ENCODE measurements at places on chromosomes 5 and 9.

DNA sequence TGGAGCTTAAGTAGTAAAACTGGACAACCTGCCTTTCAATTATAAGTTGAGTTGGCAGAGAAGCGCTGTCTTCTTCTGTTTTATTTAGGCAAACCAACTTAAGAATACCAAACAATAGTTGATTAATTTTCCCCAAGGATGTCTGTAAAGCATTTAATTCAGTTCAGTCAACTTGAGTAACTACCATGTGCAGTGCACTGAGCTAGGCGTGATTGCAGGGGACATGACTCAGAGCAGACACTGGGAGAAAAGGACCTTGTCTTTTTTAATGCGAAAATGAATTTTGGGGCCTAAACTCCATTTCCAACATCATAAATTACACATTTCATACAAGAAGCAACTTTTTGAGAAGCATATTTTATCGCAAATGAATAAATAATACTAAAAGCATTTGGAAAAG, 66.3 kb downstream of the FBXL7 start:
- DNase-seq: no peak

GRCh38 chr5:175885813-175886212, 14.4 kb downstream of the CPLX2 start:
- no peak for DNase-seq

GRCh38 chr9:109118808-109119438, 824 bp downstream of the TMEM245 start:
- DNase-seq: no peak

DNA sequence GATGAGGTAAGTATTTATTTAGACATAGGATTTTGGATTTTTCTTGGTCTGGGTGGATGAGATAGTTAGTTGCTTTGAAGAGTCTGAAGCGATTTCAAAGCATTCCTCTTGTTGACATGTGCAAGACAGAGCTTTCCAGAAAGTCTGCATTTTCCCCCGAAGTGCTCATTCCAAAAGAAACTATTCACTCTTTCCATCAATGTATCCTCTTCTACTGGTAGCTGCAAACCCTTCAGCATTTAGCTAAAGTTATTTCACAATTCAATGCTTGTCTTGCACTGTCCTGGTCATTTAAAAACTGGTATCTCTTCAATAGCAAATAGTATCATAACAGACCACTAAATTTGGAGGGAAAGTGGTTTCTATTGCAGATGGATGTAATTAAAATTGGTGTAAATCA, 13.0 kb downstream of the NREP start:
- DNase-seq: no peak

Data from KG1 (cell line).